ENCODE measurements at places on chromosomes 11 and 22.

- DNase-seq, result peak; percentile 39
Measured at GRCh38 chr11:122159173-122159721, 43.2 kb upstream of the BLID start.

DNA sequence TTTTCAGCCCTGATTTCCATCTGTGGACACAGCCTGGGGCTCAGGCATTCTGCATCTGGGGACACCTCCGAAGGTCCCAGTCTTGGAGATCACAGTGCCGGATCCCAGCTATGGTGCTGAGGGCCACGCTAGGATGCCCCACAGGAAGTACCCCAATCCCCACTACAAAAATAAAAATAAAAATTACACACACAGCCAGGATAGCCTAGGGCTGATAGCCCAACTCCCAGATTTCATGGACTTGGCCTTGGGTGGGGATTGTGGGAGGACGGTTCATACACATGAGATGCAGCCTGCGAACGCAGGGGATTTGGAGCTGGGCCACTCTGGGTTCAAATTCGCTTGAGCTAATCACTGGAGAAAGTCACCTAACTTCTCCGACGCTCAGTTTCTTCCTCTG lies 237.7 kb downstream of the BUD13 start:
- DNase-seq, result peak; percentile 59

- DNase-seq, result no peak
Measured at GRCh38 chr11:132422722-132423121, 1052.3 kb downstream of the NTM start.

GRCh38 chr11:20261526-20261925 lies 101.3 kb upstream of the DBX1 start:
- DNase-seq, result no peak

DNA sequence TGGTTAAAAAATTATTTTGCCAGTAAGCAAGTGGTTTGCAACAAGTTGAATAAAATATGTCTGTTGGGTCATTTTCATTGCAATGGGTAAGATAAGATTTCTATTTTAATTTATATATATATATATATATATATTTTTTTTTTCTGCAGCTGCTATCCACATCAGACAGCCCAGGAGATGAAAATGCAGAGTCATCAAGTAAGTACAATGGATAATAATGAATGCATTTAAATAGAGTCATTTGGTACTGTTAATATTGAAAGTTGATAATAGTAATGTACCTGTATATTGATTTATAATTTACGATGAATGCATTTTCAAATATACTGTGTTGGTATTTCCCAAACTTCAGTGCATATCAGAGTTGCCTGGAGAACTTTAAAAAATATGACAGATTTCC lies 11.5 kb downstream of the BIRC3 start:
- DNase-seq, result no peak

GRCh38 chr22:31853736-31854495 lies 90.4 kb upstream of the YWHAH start:
- no peak for DNase-seq

GRCh38 chr11:71580057-71581003 lies 2.3 kb downstream of the KRTAP5-11 start:
- DNase-seq, result peak; percentile 53

DNA sequence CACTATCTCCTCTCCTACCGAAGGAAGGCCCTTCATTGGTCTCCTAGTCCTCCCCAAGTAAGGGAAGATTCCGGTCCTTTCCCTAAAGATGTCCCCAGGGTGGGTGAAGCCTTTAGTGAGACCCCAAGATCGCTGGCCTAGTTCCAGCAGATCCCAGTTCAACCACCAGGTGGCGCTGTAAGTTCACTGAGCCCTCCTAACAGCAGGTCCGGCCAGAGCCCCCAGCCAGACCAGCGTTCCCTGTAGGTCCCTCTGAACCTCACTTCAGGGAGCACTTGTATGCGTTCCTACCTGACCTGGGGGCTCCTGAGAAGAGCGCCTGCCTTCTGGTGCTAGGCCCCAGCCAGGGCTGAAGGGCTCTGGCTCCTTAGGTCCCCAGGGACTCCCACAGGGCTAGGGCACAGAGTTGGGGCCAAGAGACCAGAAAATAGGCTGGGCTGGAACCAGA lies 38.1 kb downstream of the LMO1 start:
- peak; percentile 73 for DNase-seq

- no peak for DNase-seq
Measured at GRCh38 chr11:35461917-35462538, 42.7 kb upstream of the SLC1A2 start.

DNA sequence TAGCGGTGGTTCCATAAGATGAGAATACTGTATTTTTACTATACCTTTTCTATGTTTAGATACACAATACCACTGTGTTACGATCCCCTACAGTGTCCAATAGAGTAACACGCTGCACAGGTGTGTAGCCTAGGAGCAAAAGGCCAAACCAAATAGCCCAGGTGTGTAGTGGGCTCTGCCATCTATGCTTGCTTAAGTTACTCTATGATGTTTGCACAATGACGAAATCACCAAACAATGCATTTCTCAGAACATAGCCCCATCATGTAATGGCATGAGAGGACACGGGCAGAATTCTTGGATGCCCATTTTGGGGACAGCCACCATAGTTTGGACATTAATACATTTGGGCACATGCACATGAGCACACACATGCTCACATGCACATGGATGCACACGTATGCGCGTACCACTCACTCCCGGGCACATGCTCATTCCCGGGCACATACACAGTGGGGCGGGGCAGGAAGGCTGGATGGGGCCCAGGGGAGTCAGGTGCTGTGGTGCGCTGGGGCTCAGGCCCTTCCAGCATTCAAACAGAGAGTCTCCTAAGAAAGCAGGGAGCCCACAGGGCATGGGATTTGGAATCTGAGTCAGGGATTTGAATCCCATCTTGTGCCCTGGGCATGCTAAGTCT lies 51.1 kb downstream of the RTN4R start:
- no peak for DNase-seq

DNA sequence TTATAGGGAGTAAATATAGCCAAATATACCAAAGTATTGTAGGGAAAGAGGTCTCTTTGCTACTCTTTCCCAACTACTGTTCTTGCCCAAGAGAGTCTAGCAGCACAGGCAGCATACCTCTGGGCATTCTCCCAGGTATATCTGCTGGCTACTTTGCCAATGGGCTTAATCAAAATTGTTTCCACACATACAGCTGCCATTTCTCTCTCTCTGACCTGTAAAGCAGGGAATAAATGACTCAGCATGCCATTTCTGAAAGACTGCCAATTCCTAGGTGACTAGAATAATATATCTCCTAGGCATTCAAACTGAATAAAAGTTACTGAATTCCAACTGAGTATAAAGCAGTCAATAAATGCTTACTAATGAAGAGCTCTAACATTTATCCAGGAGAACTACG lies 44.6 kb downstream of the RDX start:
- DNase-seq, result no peak

- no peak for DNase-seq
Measured at GRCh38 chr11:67616431-67617242, 9.9 kb downstream of the NDUFV1 start.

DNA sequence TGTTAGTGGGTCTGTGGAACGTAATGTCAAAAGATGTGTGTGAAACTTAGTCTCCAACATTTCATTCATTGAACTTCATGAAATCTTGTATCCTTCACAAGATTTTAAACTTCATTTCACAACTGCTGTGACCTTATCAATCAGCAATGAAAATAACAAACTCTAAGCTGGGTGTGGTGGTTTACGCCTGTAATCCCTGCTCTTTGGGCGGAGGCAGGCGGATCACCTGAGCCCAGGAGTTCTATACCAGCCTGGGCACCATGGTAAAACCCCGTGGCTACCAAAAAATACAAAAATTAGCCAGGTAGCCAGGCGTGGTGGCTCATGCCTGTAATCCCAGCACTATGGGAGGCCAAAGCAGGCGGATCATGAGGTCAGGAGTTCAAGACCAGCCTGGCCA lies 5.1 kb downstream of the CHKA start:
- no peak for DNase-seq

DNA sequence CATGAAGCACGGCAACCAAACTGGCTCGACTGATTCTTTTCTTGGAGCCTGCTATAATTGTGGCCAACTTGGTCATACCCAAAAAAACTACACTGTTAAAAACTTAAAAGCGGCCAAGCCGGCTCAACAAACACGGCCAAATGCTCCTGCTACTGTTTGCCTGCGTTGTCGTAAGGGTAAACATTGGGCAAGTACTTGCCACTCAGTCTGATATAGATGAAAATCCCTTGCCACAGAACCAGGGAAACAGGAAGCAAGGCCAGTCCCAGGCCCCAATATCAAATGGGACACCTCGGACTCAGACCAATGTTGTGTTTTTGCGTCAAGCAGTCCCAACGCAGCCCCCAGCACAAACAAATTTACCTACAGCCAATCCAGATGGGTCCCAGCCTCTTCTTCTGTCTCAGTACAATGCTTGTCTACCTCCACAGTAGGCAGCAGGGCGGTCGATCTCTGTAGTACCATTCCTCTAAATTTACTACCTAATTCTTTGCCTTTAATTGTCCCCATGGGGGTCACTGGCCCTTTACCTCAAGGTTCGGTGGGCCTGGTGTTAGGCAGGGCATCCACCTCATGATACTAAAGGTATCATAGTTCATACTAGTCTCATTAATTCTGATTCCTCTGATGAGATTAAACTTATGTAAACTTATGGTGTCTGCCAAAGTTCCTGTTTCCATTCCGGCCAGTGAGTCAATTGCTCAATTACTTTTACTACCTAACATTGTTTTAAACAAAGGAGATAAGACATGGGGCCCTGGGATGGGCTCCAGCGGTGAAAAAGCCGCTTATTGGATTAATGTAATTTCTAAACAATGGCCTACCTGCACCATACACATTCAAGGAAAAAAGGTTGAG lies 3.7 kb upstream of the COMT start:
- DNase-seq, result no peak

- DNase-seq, result no peak
Measured at GRCh38 chr11:119044708-119045107, 12.3 kb downstream of the HYOU1 start.

DNA sequence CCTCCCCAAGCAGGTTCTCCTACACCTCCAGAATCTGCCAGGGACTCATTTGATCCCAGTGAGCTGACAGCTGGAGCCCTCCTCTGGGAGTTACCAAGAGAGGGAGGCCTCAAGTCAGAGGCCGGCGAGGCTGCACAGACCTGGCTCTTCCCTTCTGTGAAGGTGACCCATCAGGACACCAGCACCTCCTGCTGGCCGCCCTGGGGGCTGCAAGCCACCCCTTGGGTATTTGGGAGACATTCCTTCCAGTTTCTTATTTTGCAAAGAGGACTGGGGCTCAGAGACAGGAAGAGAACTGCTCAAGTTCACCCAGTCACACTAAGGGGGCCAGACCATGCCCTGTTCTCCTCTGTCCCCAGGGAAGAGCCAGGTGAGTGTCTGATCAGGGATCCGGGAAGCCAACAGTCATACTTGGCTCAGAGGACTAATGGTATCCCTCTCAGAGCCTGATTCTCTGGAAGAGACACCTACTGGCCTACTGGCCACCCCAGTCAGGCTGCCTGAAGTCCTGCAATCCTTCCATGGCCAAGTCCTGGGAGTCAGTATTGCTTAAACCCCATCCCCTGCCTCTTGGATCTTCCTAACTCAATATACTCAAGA lies 40.5 kb upstream of the RIC3 start:
- no peak for DNase-seq

DNA sequence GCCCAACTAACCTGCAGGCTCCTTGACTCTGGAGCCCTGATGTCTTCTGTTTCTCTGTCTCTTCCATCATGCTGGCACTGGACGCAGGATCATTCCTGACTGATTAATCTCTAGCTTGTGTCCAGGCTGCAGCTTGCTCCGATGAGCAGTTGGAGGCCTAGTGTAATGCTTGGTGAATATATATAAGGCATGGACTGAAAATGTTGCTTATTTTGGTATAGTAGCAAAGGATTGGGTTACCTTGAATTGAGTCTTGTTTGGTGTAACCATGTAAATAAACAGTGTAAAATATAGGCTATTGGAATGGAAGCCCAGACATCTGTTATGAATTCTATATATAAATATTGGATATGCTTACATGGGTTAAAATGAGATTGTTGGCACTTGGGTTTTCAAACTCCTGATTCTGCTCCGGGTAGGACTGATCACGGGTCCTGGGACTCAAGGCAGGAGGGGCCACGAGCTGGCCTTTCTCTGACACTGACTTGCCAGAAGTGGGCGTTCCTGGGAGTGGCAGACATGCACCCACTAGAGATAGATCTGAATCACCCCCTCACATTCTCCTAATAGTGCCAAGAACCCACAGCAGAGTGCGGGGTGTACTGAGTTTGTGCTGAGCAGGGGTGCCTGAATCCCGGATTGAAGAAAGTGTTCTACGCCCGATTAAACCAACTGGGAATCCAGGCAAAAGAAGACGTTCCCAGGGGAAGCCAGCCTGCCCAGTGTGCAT lies 25.8 kb downstream of the LRP5 start:
- DNase-seq, result no peak

- no peak for DNase-seq
Measured at GRCh38 chr11:30735946-30736345, 149.8 kb upstream of the MPPED2 start.

DNA sequence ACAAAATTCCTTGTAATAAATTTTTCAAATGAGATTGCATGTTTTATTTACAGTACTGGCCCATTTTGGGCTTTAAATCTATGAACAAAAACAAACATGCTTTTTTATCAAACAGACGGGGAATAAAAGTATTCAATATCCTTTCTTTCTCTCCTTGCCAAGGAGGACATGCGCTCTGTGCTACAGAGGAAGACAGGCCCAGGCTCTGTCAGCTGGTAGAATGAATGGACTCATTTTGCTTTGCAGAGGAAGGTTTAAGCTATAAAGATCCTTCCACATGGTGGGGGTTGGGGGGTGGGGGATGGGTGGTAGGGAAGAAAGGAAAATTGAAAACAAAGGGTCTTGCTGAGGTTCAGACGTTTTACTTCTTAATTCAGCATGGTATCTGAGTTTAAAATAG lies 575.6 kb downstream of the INSC start:
- no peak for DNase-seq

GRCh38 chr11:128365044-128365443 lies 222.3 kb downstream of the ETS1 start:
- no peak for DNase-seq

DNA sequence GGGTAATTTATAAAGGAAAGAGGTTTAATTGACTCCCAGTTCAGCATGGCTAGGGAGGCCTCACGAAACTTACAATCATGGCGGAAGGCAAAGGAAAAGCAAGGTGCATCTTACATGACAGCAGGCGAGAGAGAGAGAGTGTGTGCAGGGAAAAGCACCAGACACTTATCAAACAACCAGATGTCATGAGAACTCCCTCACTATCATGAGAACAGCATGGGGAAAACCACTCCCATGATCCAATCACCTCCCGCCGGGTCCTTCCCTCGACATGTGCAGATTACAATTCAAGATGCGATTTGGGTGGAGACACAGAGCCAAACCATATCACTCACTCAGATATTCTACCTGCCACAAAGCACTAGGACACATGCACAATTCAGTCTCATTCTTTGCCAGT lies 48.1 kb upstream of the HMGXB4 start:
- no peak for DNase-seq

All from posterior cingulate gyrus (tissue), 11 donors.